Tibial nerve (tissue), 4 donors: ENCODE measurements at places on chromosomes 1 and 21. TPM values are rescaled to one million over a fixed set of nuclear protein-coding genes. Genes with fewer than 3 reads are reported as not detected.

WNT9A gene
- total RNA-seq, result 9.6 TPM

DNA sequence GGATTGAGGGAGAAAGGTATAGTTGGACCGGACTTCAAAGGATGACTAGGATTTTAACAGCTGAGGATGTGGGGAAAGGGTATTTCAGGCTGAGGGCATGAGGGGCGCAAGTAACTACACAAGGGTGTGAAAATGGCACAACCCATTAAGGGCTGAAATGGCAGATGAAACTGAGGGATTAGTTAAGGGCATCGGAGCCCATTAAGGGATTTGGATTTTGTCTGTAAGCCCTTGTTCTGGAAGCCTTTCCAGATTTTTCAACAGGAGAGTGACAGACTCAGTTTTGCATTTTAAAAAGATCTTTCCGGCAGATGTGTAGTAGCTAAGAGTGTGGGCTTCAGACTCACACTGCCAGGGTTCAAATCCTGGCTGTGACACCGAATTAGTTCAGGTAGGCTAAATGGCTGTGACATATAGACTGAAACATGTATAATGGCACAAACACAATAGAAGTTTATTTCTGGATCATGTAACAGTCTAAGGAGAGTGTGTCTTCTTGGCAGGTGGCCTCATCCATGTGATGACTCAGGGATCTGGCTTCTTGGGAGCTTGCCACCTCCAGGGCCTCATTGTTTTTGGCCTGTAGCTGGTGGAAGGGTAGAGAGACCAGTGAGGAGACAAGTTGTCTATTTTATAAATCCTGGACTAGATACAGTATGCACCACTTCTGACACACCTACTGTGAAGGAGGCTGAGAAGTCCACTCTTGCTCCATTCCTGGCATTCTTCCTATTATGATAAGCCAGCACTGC lies 49.6 kb downstream of the UBE2T start:
- no peak for DNase-seq

DNA sequence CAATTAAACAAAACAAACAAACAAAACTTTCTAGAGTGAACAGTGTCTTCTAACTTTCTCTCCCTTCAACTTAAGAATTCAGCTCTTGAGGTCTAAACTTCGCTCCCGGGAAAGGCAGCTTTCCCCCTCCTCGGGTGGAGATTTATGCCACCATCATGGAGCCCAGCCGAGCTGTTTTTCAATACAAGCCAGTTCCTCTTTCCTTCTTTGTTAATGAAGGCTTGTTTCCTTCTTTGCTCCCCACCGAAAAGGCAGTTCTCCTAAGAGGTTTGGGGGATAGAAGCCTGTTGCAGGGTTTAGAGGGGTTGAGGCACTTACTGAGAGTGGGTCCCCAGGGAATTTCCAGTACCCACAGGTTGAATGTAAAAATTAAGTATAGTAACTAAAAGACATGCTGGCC lies 26.5 kb downstream of the OLIG1 start:
- no peak for DNase-seq

- DNase-seq, result no peak
Observed at GRCh38 chr1:176058686-176059085, 148.4 kb downstream of the COP1 start.

DNA sequence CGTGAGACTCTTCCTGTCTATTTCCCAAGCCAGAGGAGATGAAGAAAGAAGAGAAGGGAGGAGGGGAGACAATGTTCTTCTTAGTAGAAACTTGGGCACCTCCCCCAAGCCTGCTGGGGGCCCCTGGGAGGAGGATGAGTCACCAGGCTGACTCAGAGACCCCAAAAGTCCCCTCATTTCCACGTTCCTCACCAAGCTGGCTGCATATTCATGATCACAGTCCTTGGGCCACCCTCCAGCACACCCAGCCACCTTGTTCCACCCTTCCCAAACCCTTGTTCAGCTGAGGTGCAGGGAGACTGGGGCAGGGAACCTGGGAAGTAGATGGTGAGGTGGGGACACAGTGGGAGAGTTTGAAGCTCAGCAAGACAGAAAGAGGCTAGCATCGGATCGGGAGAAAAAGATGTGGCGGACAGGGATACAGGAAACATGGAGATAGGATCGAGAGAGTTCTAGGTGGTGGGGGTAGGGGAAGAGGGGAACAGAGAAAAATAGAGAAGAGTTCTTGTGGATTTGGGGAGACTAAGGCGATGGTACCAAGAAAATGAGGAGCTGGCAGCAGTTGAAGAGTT lies 712 bp downstream of the RAB13 start:
- peak; percentile 61 for DNase-seq

DNA sequence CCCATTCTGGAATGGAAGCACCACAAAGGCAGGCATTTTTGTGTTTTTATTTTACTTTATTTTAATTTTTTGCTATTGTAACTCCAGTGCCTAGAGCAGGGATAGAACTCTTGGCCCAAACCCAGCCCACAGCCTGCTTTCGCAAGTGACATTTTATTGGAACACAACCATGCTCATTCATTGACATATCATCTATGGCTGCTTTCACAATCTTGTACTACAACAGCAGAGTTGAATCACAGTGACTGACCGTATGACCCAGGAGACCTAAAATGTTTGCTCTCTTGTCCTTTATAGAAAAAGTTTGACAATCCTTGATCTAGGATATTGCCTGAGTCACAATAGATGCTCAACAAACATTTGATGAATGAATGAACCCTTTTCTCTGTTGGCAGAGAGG lies 83.9 kb upstream of the ATP1A1 start:
- DNase-seq, result no peak
